Stimulated activated CD4-positive, alpha-beta T cell treated with anti-CD3 and anti-CD28 coated beads, Interleukin-12 subunit alpha, Interleukin-12 subunit beta, amount 100 ng/mL, for 24 hours (primary cell): ENCODE measurements at places on chromosomes 1 and 21.

GRCh38 chr1:199612976-199613774 is 414.3 kb upstream of the NR5A2 start:
- no peak for DNase-seq

GRCh38 chr21:27221077-27221476 is 254.2 kb upstream of the ADAMTS5 start:
- no peak for DNase-seq

- no peak for DNase-seq
Measured at GRCh38 chr21:28883931-28884330, 108.7 kb downstream of the LTN1 start.

DNA sequence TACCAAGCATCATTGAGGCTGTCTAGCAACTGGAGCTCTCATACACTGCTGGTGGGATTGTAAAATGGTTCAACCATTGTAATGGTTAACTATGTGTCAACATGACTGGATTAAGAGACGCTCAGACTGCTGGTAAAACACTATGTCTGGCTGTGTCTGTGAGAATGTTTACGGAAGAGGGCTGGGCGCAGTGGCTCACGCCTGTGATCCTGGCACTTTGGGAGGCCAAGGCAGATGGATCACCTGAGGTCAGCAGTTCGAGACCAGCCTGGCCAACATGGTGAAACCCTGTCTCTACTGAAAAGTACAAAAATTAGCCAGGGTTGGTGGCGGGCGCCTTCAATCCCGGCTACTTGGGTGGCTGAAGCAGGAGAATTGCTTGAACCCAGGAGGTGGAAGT is 4.8 kb upstream of the FCRLA start:
- DNase-seq = no peak

DNA sequence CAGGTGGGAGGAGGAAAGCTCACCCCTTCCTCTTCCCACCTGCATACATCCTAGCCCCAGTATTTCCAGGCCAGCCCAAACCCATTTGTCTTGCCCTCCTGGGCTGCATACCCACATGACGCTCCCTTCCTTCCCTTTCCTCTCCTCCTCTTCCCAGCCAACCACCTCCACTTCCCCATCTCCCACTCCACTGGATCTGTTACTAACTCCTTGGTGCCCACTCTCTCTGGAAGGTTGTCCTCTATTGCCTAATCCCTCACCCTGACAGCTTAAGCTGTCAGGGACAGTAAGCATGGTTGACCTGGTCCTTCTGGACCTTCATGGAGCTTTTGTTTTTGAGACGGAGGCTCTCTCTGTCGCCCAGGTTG is 23.0 kb upstream of the SYNC start:
- DNase-seq = no peak
